Lung microvascular endothelial cell (primary cell): ENCODE measurements at places on chromosomes 16 and 17. TPM values are rescaled to one million over a fixed set of nuclear protein-coding genes. Genes with fewer than 3 reads are reported as not detected.

The LRRC36 gene
- not detected in 2 replicates for total RNA-seq

The SOCS3 gene
- total RNA-seq: 39.2 and 79.6 TPM in 2 replicates

The SCN4A gene
- total RNA-seq: under 0.01 TPM in 1 of 2 replicates, not detected in the other

The NXN gene
- total RNA-seq: 69.1 and 132 TPM in 2 replicates

The CLEC19A gene
- total RNA-seq: not detected in 2 replicates

The VPS4A gene
- 24.6 and 32.7 TPM in 2 replicates for total RNA-seq

The TMEM92 gene
- total RNA-seq: not detected in 2 replicates

The TNFRSF13B gene
- not detected in 2 replicates for total RNA-seq

The HBZ gene
- not detected in 2 replicates for total RNA-seq

The RGS9 gene
- total RNA-seq: 0.60 and 0.65 TPM in 2 replicates

The CLEC18A gene
- total RNA-seq: not detected in 2 replicates

The CHST5 gene
- not detected in 2 replicates for total RNA-seq

The ITGA3 gene
- total RNA-seq: 112 and 162 TPM in 2 replicates
